ENCODE measurements at places on chromosomes 4 and X. TPM values are rescaled to one million over a fixed set of nuclear protein-coding genes. Genes with fewer than 3 reads are reported as not detected.
A peak's percentile ranks its signal among the peaks of the same experiment; 100 is the strongest.

SASH3 gene
- 229 TPM for total RNA-seq

GAGE12F gene
- total RNA-seq, result not detected

DNA sequence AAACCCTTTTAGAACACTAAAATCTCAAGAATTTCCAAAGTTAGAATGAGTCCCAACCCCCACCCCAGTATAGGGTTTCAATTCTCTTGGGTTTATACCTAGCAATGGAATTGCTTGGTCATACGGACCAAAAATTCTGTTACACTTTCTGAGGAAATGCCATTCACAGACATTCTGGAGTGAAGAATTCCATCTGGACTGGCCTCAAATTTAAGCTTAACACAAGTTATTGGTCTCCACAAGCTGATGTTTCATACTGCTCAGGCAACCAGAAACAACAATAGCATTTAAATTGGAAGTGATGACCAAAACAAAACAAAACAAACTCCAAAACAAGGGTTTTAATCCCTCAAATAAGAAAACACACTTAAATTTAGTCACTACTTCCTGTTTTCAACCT, 51.1 kb downstream of the GPC4 start:
- DNase-seq, result no peak

GRCh38 chrX:41090568-41091238, 5.5 kb downstream of the USP9X start:
- DNase-seq, result no peak

DNA sequence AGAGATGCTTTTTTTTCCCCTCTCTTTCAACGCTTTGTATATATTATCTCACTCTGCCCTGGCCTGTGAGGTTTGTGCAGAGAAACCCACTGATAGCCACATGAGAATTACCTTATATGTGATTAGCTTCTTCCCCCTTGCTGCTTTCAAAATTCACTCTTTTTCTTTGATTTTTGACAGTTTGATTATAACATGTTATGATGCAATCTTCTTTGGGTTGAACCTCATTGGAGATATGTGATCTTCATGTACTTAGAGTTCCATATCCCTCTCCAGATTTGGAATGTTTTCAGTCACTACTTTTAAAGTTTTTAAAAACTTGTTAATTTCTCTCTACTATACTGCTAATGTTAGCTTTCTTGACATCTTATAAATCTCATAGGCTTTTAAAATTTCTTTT, 479.5 kb upstream of the AGA start:
- DNase-seq, result no peak

DNA sequence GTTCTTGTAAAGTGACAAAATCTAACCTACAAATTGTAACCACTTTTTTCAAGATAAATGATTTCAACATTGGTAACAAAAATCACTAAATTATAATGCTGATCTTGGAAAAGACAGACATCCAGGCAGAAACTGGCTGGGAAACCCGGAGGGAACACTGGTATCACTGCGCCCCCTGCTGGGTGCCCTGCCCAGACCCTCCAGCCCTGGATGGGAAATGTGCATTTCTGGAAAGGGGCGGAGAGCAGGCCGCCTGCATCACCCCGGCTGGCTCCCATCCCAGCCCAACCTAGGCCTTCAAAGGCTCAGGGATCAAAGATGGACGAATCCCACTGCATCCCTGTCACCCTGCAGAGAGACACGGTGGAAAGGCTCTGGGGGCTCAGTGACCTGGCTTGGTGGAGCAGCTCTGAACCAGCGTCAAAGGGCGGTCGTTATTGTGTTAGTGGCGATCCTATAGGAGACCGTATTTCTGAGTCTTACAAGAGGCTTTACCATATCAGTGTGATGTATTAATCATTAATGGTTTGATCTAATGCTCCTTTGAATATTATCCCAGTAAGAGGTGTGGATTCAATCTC, 37.3 kb downstream of the ACOX3 start:
- DNase-seq, result peak; percentile 47

PRSS12 gene
- total RNA-seq, result not detected

GRCh38 chr4:157004279-157005161, 32.9 kb upstream of the PDGFC start:
- no peak for DNase-seq

DNA sequence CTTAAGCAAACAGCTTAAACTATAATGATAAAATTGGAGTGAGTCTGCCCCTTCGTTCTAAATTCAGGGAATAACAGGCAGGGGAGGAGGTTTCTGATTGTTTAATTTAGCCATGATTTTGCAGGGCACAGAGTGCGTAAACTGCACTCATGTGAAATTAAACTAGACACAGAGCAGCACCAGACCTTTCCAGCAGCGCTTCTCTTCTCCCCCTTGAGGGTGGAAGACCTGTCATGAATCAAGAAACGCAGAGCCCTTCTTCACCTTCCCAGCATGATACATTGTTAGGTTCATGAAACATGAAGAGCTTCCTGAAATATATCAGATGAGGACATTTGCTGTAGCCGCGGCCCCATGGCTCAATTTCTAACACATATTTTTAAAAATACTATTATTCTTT, 63.1 kb downstream of the FAM114A1 start:
- no peak for DNase-seq

DNA sequence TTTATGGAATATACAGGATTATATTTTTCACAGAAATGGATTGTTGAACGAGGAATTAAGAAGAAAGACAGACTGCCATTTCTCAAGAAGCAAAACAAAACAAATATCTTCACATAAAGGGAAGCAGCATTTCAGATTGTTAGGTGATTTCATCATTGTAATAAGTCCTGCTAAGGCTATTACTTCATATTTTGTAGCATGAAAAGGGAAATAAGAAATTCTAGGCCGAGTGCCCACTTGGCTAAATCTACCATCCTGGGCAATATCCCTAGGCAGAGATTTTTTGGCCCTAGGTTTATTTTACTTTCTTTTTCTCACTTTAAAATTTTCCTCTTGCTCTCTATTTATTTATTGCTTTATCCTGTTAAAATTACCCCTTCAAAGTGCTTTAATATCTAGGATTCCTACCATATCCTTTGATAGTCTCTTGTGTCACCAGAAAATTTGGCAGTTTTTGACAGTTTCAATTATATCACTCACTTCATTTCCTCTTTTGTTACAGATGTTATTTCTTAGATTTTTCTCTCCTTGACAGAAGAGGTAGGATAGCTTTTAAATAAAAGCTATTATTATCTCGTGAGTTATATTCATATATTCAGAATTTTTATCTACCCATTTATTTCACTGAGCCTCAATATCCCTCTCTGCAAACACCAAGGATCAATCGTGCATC, 142.3 kb downstream of the PDGFC start:
- DNase-seq, result no peak

DNA sequence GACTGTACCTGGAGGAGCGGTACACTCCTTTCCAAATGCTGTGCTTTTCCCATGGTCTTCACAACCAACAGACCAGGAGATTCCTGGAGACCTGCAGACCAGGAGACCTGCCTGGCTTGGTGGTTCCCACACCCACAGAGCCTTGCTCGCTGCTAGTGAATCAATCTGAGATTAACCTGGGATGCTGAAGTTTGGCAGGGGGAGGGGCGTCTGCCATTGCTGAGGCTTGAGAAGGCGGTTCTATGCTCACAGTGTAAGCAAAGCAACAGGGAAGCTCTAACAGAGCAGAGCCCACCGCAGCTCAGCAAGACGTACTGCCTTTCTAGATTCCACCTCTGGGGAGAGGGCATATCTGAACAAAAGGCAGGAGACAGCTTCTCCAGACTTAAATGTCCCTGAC, 34.5 kb upstream of the FAAH2 start:
- DNase-seq, result no peak

- no peak for DNase-seq
Measured at GRCh38 chr4:77232653-77233052, 75.6 kb downstream of the CCNG2 start.

GRCh38 chr4:68447201-68447600, at the start of gene TMPRSS11E:
Gene TMPRSS11E, plus strand, starts transcription at chr4:68447463. Its CDS starts 50 bp downstream, at chr4:68447513.
- DNase-seq, result no peak

GRCh38 chr4:185716141-185716551, 95.8 kb downstream of the SORBS2 start:
- no peak for DNase-seq

DNA sequence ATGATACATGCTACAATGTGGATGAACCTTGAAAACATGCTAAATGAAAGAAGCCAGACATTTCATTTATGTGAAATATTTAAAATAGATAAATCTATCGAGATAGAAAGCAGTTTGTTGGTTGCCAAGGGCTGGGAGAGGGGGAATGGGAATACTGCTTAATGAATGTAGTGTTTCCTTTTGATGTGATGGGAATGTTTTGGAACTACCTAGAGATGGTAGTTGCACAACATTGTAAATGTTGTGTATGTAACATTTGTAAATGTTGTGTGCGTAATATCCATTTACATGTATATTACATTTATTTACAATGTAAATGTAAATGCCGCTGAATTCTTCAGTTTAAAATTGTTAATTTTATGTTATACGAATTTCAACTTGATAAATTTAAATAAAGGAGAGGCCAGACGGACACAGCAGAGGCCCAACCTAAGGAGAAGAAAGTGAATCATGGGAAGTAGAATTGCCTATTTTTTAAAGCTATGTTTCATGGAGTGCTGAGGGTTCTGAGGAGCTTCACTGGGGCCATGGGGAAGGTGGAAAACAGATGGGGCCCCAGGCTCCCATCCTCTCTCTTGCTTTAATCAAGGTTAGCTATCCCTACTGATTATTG, 60.0 kb upstream of the TEX13D start:
- no peak for DNase-seq

DNA sequence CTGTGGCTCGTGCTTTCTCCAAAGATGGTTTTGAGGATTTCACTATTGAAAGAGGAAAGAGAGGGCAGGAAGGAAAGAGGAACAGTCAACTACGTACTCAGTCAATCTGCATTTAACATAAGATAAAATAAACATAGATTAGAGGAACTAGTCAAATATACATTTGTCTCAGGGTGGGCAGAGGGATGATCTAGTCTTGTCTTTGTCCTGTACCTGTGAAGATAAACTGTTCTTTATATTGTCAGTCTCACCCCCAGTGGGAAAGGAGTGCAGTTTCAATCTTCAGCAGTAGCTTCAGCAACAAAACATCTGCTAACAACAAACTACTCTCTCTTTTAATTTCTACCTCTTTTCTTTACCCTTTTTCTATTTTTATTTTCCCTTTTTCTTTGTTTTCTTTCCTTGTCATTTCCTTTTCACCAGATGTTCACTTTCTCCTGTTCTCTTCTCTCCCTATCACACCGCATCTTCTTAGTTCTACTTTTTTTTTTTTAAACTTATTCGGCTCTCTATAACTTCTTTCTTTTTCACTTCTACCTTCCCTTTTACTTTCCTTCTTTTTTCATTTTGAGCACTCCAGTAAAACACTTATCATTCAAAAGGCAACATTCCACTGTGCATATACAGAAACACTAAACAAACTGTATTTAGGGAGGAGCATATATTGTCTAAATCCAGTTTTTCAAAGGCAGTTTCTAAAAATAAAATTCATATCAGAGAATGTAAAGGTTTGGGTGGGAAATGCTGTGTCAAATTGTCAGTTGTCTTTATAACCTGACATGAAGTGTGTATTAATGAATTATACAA, 51.4 kb upstream of the GUCY1A1 start:
- DNase-seq, result no peak

- no peak for DNase-seq
Measured at GRCh38 chrX:11665168-11666111, at the start of gene ARHGAP6. Gene ARHGAP6, minus strand, starts transcription at chrX:11665920. Its CDS starts 1,092 bp downstream, at chrX:11664828.

DNA sequence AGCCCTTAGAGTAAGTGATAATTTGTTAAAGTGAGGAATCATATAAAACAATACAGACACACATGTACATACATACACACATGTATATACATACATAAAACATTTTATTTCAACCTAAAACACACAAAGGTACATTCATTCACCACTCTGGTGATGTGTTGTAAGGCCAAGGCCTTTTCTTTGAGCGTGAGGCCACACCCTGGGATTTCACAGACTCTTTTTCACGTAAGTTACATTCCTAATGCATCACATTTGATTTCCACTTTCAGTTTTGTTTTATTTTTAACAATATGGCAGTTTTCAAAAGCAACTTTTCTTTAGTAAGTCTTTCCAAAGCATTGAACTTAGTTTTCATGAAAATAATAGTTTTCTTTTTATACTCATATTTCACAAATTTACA, 170.7 kb downstream of the COL4A6 start:
- DNase-seq, result no peak

GRCh38 chr4:123597586-123597985, 201.0 kb downstream of the SPRY1 start:
- DNase-seq, result no peak

GRCh38 chrX:108437349-108438109, 693 bp downstream of the COL4A6 start:
- DNase-seq, result no peak

DNA sequence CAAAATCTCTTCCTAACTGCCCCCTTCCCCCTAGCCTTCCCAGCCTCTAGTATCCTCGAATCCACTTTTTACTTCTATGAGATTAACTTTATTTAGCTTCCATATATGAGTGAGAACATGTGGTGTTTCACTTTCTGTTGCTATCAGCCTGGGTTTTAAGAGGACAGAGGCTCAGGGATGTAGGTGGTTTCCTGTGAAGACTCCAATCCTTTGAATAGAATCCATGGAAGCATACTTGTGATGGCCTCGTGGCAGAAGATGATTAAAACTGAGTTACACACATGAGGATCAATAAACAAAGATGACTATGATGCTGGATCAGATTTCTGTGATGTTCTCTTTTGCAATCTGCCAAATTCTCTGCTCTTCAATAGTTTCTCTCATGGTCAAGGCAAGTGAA, 29.8 kb downstream of the CD99L2 start:
- no peak for DNase-seq

TNIP2 gene
- total RNA-seq, result 56.1 TPM

TMEM47 gene
- total RNA-seq, result not detected

- no peak for DNase-seq
Measured at GRCh38 chrX:13250826-13251580, 68.8 kb downstream of the ATXN3L start.

DNA sequence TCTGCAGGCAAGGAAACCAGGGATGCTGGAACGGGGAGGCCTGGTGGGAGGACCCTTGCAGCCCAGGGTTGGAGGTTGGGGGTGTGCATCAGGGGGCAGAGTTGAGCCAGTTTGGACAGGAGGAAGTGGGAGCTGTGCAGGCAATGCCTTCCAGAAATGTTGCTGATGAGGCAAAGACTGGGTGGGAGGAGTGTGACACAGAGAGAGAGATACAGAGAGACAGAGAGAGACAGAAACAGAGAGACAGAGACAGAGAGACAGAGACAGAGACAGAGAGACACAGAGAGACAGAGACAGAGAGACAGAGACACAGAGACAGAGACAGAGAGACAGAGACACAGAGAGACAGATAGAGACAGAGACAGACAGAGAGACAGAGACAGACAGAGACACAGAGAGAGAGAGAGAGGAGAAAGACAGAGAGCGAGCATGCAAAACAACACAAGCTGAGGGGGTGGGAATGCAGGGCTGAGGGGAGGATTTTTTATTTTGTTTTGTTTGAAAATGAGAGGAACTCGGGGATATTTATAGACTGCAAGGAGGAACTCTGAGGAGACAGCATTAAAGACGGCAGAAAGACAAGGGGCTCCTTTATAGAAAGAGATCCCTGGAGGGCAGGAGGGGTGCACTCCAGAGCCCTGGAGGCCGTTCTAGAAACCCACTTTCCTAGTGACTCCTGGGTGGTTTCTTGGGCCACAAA, 1.9 kb upstream of the HAUS3 start:
- DNase-seq, result peak; percentile 21
